ENCODE measurements at places on chromosomes 7 and 10. TPM values are rescaled to one million over a fixed set of nuclear protein-coding genes. Genes with fewer than 3 reads are reported as not detected.

NRG3 gene
- 3.0 TPM for polyA plus RNA-seq

GNGT1 gene
- not detected for polyA plus RNA-seq

HYAL4 gene
- polyA plus RNA-seq = not detected

SORCS1 gene
- polyA plus RNA-seq = 0.71 TPM

CYP3A5 gene
- not detected for polyA plus RNA-seq

OR6V1 gene
- not detected for polyA plus RNA-seq

MCM10 gene
- polyA plus RNA-seq = 7.7 TPM

CYP3A4 gene
- not detected for polyA plus RNA-seq

AKR1C2 gene
- 2.1 TPM for polyA plus RNA-seq

KCP gene
- polyA plus RNA-seq = 0.29 TPM

ACTR3C gene
- polyA plus RNA-seq = 3.0 TPM

CALCR gene
- not detected for polyA plus RNA-seq

ANKRD30A gene
- polyA plus RNA-seq = not detected

Measured in brain (organoid and tissue), 16 donors.